Umbilical cord (tissue), 2 donors: ENCODE measurements at places on chromosomes 7 and 10. TPM values are rescaled to one million over a fixed set of nuclear protein-coding genes. Genes with fewer than 3 reads are reported as not detected.

Gene FRMPD2
- total RNA-seq = 18.8 TPM

Gene ANXA8L1
- 39.0 TPM for total RNA-seq

Gene AGBL3
- total RNA-seq = 16.9 TPM

Gene LIPM
- not detected for total RNA-seq

Gene SPDYE1
- not detected for total RNA-seq

Gene ATXN7L1
- total RNA-seq = 4.8 TPM

Gene ALOX5
- 19.3 TPM for total RNA-seq

Gene HDAC9
- 18.3 TPM for total RNA-seq

Gene TBX20
- total RNA-seq = 14.2 TPM

Gene MINDY3
- 30.8 TPM for total RNA-seq

Gene PNLIP
- 0.72 TPM for total RNA-seq

Gene MYO1G
- 6.5 TPM for total RNA-seq

Gene IFIT1B
- 26.5 TPM for total RNA-seq

Gene GTF2IRD1
- 8.9 TPM for total RNA-seq

Gene MRC1
- 25.3 TPM for total RNA-seq

Gene INMT
- total RNA-seq = 151 TPM

DNA sequence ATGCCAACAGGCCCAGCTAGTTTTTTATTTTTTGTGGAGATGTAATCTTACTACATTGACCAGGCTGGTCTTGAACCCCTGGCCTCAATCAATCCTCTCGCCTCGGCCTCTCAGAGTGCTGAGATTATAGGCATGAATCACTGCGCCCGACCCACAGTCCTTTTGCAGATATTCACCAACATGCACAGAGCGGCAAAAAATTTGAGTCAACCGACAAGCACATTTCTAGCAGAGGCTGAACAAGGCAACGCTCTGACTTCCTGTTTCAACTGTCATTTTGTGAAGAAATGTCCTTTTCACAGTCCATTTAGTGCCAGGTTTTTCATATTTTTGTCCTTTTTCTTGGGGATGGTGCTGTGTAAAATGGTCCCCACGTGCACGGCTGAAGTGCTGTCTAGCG lies 71.1 kb upstream of the KAT6B start:
- no peak for DNase-seq

DNA sequence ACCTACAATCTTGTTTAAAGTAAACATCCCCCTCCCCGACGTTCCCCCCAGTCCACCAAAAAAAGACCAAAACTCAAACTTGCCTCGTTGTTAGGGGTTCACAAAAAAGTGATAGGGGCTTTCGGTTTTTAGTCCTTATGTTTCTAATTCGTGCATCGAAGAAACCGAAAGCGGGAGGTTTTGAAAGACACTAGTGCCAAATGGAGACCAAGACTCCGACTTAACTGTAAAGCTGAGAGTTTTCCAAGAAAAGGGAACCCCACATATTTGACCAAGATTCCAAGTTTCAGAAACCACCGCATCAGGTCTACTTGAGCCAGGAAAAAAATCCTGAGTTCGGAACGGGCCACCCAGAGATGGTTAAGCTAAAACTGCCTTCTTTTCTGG lies 534 bp downstream of the PSMA2 start:
- DNase-seq = no peak

GRCh38 chr10:119041326-119041725 lies 11.8 kb downstream of the NANOS1 start:
- no peak for DNase-seq

- no peak for DNase-seq
These were observed 254.2 kb downstream of the MAGI2 start for GRCh38 chr7:79199266-79199665.

DNA sequence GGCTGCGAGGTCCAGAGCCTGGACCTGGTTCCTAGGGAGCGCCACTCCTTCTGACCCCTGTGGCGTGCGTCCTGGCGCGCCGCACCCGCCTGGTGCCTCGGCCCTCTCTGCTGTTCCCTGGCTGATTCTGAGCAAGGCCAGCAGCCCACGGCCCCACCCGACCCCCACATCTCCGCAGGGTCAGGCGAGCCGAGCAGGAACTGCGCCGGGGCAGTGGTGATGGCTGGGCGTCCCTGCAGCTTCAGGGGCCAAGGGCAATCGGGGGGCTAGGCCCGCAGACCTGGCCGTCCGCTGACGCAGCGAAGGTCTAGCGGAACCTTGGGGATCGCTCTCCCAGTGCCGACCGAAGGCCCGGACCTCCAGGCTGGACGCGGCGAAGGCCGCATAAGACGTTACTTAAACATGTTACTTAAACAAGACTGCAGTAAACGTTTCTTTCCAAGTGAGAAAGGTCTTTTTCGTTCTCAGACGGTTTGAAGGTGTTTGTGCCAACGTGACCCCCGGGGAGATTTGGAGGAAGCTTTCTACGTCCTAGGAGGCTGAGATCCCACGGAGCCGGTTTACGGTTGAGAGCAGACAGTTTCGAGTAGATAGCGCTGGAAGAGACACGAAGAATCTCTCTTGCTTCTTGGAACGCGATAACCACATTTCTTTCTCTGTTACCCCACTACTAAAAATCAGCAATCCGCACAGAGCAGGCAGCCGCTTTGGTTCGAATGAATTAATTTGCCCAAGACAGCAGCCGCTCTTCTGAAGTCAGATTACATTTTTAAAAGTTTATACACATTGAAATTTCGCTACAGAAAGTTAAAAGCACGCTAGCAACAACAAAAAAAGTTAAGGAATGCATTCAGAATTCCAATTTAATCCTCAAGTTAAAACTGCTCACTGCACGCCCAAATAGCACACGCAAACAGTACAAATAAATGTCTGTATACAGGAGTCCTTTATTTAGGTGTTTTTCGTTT lies 4.9 kb upstream of the NKX2-3 start:
- DNase-seq = peak; percentile 46

GRCh38 chr10:131775833-131776232 lies 125.0 kb upstream of the PPP2R2D start:
- no peak for DNase-seq

GRCh38 chr7:143882020-143882603 lies 19.9 kb downstream of the TCAF1 start:
- DNase-seq = peak; percentile 93

- peak; percentile 55 for DNase-seq
These were observed 1.3 kb downstream of the LDB1 start for GRCh38 chr10:102118867-102119266.

- no peak for DNase-seq
These were observed 26.7 kb downstream of the ERCC6 start for GRCh38 chr10:49512121-49512809.

GRCh38 chr10:77782328-77783061 lies 144.1 kb downstream of the DLG5 start:
- DNase-seq = no peak

DNA sequence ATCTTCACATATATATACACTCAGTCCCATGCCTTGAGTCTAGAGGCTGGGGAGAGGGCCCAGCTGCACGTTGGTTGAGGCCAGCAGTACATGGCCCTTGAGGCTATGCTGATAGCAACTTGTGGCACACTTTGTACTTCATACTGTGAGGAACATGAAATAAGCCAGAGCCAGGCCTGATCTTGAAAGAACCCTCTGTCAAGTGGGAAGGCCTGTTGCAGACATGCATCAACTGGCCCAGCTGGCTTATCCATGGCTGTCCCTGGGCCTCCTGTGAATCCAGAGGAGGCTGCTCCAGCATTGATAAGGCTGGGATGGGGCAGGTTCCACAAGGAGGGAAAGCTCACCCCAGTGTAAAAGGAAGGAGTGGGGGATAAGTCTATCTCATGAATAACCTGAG lies 140.4 kb downstream of the NRF1 start:
- DNase-seq = no peak

DNA sequence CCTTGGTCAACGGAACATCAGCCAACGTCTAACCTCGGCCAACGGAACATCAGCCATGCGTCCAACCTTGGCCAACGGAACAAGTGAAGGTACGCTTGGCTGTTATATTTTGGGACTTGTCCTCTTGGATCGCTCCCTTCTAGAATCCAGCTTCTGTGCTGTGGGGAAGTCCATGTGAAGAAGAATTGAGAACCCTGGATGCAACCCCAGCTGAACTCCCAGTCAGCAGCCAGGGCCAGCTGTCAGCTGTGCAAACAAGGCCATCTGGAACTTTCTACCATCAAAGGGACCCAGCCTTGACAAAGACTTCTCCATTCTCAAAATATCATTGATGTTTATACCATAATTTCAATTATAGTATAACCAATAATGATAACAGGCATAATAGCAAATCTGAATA lies 43.3 kb upstream of the ITGA8 start:
- no peak for DNase-seq

GRCh38 chr7:46131916-46132795 lies 211.1 kb upstream of the IGFBP3 start:
- peak; percentile 48 for DNase-seq

GRCh38 chr10:1154531-1155295 lies 98.5 kb downstream of the WDR37 start:
- DNase-seq = peak; percentile 73

DNA sequence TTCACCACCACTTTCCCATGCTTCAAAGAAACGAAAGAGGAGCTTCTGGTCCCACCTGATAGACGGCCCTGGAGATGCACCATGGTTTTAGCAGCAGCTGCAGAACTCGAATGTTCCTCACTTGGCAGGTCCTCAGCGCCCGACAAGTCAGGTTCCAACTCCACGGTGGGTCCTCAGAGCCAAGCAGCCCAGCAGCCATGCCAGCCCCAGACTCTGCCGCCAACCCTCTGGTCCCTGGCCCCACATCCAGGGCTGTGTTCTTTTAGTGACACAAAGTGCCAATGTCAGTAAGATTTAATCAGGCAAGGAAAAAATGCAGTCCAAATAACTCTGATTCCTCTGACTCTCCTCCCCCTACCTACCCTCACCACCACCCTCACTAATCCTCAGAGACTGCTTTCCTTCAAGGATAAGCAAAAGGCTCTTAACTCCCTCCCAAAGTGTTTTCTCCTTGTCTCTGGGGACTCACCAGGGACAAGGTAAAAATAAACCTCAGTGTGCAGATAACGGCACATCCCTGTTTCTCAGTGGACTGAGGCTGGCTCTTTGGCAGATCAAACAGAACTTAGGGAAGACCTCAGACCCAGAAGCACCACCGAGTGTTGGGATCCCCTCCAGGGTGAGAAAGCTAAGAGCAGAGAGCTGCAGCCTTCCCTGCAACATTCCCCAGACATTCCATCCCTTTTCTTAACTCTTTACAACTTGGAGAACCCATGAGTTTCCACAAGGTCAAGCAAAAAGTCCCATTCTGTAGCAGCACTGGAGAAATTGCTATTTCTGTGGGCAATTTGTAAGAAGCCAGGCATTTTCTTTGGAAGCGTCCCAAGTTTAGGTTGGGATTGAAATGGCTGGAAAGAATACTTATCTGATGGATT lies 358.9 kb downstream of the FRMD4A start:
- peak; percentile 83 for DNase-seq

- DNase-seq = no peak
These were observed 26.9 kb downstream of the VPS41 start for GRCh38 chr7:38881947-38882684.

GRCh38 chr10:21919906-21920305 lies 83.6 kb downstream of the DNAJC1 start:
- no peak for DNase-seq

DNA sequence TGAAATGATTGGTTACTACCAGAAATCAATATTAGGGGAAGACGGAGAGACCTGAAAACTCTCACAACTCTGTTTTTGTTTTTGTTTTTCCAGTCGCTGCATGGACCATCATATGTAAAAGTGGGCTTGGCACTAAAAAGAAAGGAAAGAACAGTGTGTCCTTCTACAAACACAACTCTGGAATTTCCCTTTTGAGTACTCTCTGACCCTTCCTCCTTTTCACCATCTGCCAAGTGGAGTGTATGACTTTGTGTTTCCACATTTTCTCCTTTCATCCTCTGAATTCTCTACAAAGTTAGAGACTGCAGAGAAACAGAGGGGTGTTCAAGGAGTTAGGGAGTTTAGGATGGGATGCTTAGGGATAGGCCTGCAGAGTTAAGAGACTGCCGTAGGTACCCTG lies 92.0 kb downstream of the MDFIC start:
- no peak for DNase-seq
